Stimulated activated CD8-positive, alpha-beta memory T cell treated with anti-CD3 and anti-CD28 coated beads, Interleukin-4, amount 100 ng/mL, for 4 hours (primary cell): ENCODE measurements at places on chromosomes 5 and 9.

DNA sequence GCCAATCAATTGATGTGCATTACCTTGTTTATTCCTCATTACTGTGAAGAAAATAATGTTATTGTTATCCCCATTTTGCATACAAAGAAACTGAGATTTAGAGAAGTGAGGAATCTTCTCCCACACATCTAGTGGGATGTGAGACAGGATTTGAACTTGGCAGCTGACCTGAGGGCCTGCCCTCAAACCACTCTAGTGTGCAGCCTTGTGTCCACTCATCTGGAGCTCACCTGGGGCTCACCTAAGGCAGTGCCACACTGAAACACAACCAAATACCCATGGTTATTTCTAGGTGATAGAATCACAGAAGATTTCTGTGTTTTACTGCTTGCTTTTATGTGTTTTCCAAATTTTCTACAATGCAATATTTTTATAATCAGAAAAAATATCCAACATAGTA lies 94.7 kb upstream of the SAP30L start:
- DNase-seq: no peak

- DNase-seq: no peak
Measured at GRCh38 chr5:29990681-29991080, 1202.8 kb upstream of the CDH6 start.

GRCh38 chr5:169763376-169764017 lies 126.4 kb downstream of the DOCK2 start:
- DNase-seq: no peak

DNA sequence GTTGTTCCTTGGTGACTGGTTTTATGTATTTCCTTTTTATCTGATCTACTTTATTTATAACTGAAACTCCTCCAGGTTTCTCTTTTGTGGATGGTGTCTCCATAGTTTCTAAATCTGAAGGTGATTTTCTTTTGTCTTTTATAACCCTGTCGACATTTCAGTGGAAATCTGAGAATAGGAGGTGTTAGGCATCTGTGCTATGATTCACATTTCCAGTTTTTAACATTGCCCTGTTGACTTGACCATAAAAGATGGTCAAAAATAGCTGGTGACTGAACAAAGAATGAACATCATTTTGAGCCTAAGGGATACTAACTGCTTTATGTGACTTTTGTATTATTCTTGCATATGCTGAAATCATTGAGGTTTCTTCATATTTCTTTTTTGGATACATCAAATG lies 190.5 kb downstream of the PCSK1 start:
- DNase-seq: no peak

DNA sequence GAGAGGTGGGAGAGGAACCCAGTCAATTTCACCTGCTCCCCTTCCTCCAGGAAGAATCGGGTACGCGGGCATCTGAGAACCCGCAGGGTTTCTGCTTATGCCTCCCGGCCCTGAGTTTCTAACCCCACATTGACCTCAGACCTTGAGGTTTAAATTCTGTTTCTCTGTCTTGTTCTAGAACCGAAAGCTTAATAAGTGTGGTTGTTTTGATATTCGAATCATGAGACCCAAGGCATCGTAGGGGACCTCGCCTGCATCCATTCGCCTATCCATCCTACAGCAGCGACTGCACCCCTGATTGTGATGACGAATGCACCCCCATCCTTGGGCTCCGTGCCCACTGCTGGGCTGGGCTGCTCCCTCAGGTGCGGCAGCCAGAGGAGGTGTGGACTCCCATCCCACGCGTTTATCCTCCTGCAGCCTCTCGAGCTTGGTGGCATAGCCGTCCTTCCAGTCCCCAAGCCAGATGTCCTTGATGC lies 80.8 kb upstream of the IER5L start:
- no peak for DNase-seq

- no peak for DNase-seq
Measured at GRCh38 chr5:180113660-180114303, 42.2 kb upstream of the RNF130 start.

GRCh38 chr5:135120951-135121350 lies 86.9 kb upstream of the PITX1 start:
- DNase-seq: no peak

DNA sequence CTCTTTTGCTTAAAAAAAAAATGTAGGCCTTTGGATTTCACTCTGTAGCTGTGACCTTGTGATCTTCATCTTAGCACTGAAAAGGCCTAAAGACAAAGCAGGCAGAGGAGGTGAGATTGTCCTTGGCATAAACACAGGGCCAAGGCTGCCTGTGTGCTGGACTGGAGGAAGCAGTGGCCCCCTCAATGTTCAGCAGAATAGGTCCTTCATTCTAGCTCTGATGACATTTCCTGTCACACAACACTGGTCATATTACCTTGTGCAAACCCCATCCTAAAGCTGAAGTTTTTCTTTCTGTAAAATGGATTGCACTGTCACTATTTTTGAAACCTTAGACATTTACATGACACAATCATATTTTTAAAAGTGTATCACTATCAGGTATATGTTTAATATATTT lies 147.4 kb downstream of the INSYN2B start:
- DNase-seq: no peak

DNA sequence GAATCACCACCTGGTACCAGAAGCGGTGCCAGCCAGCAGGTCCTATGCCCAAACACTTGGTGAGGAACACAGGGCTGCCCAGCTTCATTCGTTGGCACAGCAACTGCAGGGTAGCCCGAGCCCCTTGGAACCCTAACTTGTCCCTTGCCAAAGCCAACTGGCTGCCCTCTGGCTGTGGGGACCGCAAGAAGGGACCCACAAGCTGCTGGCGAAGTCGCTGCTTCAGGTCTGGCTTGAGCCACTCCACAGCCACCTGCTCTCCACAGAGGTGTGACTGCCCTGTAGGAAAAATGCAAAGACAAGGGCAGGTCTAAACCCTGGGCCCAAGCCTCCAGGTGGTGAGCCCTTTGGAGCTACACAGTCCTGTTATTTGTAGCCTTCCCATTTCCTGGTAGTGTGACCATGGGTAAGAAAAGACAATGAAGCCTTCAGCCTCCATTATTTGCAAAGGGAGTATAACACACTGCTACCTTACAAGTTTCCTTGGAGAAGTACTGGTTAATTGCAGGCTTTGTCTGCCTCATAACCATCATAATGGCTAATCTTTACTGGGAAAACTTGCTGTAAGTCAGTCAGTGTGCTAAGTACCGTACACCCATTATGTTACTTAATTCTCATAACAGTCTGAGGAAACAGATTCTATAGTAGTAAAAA lies 1.8 kb downstream of the DND1 start:
- DNase-seq: no peak

GRCh38 chr5:140468188-140468587 lies 66.6 kb downstream of the ANKHD1 start:
- DNase-seq: no peak

DNA sequence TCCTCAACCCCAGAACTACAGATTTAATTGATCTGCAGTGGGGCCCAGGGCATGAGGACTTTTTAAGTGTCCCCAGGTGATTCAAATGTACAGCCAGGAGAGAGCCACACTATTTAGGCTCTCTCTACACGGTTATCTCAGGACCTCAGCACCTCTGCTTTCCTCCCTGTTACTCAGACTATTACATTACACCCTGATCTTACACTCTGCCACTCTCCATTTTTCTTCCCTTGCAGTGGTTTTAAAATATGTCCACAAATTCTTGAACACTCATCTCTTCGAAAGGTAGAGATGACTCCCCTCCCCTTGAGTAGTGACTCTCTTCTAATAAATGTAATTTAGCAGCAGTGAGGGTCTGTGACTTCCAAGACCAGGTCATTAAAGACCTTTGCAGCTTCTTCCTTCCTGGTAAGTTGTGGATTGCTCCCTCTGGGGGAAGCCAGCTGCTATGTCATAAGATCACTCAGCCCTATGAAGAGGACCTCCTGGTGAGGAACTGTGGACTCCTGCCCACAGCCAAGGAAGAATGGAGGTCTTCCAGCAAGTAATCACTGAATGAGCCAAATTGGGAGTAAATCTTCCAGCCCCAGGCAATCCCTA lies 87.5 kb upstream of the SSBP2 start:
- no peak for DNase-seq
